ENCODE measurements at places on chromosomes 4 and X.

- DNase-seq = no peak
These were observed 172.8 kb downstream of the SHROOM3 start for GRCh38 chr4:76607846-76608245.

DNA sequence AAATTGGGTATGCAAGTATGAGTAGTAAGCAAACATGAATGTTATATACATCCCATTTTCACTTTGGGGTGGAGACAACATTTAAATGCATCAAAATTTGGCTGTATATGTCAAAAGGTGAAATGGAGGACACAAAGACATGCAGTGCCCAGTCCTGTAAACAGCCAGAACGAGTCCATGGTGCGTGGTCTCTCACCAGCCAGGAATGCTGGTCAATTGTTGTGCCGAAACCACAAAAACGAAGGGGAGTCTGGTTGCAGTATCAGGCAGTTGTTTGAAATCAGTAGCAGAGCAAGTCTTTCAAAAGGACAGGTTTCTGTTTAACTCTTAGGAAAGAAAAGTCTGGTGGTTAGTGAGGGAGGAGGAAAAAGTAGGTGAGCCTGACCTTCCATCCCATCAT, 22.3 kb upstream of the RNF150 start:
- no peak for DNase-seq

GRCh38 chr4:123060039-123060770, 137.8 kb upstream of the NUDT6 start:
- no peak for DNase-seq

DNA sequence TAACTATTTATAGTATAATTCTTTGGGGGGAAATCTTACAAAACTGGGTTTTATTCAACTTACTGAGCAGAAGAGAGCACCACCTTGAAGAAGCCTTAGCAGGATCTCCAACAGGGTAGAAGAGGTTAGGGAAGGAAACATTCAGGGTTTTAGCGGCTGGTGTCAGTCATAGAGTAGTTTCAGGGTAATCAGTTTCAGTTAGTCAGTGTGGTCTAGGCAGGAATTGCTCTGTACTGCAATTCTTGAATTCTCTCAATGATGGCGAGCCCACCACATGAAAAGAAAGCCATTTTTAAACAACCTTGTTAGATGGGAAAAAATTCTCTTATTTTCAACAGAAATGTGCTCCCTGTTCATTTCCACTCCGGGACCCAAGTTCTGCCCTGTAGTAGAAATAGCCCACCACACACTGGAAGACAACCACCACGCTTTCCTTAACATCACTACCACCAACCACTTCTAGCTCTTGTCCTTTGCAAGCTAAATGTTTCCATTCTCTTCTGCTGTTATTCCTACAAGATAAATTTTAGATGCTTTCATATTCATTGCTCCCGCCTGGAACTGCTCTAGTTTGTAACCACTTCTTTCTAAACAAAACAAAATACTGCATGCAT, 25.9 kb downstream of the COL25A1 start:
- DNase-seq = no peak

DNA sequence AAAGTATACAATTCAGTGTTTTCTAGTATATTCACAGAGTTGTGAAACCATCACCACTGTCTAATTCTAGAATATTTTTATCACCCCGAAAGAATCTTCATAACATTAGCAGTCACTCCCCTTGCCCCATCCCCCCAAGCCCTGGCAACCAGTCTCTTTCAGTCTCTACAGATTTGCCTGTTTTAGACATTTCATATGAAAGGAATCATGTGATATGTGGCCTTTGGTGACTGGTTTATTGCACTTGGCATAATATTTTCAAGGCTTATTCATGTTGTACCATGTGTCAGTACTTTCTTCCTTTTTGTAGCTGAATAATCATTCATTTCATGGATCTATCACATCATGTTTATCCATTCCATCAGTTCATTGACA, 371.7 kb downstream of the AFF2 start:
- no peak for DNase-seq

DNA sequence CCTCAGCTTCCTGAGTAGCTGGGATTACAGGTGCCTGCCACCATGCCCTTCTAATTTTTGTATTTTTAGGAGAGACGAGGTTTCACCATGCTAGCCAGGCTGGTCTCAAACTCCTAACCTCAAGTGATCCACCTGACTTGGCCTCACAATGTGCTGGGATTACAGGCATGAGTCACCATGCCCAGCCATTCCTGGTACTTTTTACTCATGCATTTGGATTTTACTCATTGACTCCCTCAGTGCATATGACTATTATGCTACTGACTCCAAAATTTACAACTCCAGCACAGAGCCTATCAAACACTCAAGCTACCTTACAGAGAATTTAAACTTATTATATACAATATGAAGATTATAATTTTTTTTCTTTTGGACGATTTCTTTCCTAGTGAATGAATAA, 199.9 kb downstream of the CXXC4 start:
- no peak for DNase-seq

DNA sequence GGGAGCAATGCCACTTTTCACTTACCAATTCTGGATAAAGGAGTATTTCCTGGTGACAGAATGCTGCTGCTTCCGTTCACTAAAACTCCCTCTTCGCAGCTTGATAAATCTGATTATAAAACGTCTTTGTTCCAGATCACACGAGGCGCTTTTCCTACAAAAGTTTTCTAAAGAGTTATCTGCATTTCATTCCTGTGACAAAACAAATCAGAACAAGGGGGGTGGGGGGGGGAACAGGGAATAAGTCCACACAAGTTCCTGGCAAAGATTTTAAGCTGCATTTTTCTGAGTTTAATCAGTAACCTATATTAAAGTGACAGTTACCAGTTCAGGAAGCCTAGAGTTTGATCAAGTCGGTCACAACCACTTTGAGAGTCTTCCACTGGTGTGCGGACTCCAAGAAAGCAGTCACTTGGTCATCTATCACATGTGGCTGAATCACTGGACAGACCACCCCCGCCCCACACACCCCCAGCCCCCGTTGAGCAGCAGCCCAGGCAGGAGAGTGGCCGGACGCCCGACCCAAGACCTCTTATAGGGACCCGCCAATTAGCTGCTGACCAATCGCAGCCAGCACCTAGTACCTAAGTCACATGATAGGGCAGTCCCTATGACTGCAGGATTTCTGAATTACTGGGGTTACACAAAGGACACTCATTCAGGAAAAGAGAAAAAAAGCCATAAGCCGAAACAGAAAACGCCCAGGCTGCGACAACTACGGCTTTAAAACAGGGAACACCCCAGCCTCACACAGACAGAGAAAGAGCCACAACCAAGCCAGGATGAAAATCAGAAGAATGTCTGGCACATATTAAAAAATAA, 569.3 kb upstream of the DIPK2B start:
- peak; percentile 59 for DNase-seq

DNA sequence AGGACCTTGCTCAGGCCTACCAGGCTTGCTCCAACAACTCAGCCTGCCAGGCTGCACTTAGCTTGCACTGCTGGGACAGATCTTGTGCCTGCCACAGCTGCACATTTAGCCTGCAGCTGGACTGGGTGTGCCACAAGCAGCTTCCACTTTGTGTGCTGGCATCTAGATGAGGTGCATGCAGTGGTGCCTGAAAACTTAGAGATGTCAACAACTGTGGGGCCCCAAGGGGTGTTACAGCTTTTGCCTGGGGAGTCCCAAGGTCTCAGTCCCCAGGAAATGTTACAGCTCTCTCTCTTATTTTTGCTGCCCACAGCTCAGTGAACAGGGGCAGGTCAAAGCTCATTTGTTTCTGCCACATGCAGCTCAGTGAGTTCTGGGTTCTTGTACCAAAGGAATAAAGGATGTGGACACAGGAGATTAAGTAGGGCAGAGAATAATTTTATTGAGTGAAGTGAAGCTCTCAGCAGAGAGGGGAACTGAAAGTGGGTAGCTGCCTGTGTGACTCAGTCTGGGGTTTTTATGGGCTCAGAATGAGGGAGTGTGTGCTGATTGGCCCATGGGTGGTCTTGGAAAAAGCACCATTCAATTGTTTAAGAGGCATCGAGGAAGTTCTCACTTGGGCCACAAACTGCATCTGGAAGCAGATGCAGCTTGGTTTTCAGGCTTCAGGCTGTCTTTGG, 828.3 kb downstream of the TECRL start:
- DNase-seq = no peak

- no peak for DNase-seq
These were observed 67.0 kb upstream of the ANXA3 start for GRCh38 chr4:78484574-78484973.

GRCh38 chr4:132227151-132227856, 921.8 kb upstream of the PCDH10 start:
- DNase-seq = no peak

GRCh38 chr4:104693601-104694201, 199.0 kb upstream of the CXXC4 start:
- no peak for DNase-seq

- DNase-seq = no peak
These were observed 87.1 kb downstream of the TSPAN5 start for GRCh38 chr4:98571161-98571786.

- DNase-seq = no peak
These were observed 32.2 kb upstream of the PPARGC1A start for GRCh38 chr4:23922013-23922412.

GRCh38 chr4:8917868-8918783, 46.5 kb upstream of the HMX1 start:
- DNase-seq = peak; percentile 47

DNA sequence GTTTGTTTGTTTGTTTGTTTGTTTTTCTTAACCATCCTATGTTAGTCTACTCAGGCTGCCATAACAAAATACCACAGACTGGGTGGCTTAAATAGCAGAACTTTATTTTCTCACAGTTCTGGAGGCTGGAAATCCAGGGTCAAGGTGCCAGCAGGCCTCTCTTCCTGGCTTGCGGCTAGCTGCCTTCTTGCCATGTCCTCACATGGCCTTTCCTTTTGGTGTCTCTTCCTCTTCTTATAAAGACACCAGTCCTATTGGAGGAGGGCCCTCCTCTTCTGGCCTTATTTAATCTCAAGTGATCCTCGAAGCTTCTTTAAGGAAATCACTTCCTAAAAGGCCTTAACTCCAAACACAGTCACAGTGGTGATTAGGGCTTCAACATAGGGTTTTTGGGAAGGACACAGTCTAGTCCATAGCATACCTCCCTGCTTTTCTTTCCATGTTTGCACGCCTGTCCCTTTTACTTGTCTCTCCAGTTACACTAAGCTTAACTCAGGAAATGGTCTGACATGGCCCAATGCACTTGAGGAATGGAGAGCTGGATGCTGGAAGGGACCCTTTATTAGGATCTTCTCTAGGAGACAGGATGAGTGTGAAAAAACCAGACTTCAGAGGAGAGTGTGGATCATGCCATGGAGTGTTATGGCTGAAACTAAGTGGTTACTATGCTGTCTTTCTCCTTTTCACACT, 36.0 kb upstream of the MGST2 start:
- no peak for DNase-seq

GRCh38 chrX:26470941-26471340, 255.0 kb downstream of the MAGEB5 start:
- no peak for DNase-seq

DNA sequence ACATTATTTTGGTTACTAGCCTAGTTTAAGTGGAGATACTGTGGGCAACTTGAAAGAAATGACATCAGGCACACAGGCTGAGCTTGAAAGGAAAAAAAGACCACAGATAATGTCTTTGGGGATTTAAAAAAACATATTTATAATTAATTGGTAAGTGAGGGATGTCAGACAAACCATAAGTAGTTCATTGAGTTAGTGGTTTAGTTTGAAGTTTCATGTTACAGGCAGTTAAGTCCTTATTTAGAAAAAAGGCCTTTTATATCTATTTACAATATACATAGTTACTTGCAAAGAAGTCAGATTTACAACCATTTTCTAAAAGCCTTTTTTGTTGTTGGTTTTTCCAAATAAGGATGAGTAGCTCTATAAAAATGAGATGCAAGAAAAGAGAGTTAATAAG, 89.2 kb downstream of the CDS1 start:
- DNase-seq = no peak

DNA sequence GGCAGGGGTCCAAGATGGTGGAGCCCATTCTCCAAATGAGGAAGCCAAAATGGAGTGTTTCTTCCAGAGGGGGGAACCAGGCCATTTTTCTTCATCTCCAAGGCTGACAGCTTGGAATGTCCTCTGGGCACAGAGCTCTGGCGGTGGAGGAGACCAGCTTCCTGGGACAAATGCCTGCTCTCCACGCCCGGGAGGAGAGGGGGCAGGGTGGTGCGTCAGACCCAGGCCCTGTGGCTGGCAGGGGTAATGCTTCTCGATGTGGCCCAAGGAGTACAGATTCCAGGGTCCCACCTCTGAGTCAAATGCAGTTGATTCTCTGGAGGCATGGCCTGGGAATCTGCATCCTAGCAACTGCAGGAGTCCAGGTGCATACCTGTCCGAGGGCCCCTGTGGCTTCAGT, 44.6 kb upstream of the ADRA2C start:
- DNase-seq = no peak

GRCh38 chrX:115491766-115492165, 69.2 kb upstream of the PLS3 start:
- no peak for DNase-seq

GRCh38 chr4:80079255-80079923, 6.4 kb upstream of the ANTXR2 start:
- DNase-seq = no peak

DNA sequence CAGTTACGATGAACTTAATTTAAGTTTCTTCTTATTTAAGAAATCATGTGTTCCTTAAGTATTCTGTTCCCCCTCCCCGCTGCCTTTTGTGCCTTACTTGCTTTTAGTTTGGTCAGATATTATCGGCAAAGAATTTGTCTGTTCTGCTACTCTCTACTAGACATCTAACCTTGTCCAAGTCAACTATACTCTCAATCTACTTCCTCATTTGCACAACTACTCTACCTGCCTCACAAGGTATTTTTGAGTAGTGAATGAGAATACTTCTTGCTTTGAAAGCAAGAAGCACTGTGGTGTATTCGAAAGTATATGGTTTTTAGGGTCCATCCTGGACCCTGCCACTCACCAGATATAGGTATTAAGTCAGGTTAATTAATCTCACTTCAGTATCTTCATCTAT, 8.0 kb upstream of the KLHL5 start:
- DNase-seq = no peak

GRCh38 chr4:13174001-13174400, 310.1 kb downstream of the RAB28 start:
- peak; percentile 77 for DNase-seq

- DNase-seq = no peak
These were observed 169.1 kb downstream of the GUCY2F start for GRCh38 chrX:109312757-109313156.

DNA sequence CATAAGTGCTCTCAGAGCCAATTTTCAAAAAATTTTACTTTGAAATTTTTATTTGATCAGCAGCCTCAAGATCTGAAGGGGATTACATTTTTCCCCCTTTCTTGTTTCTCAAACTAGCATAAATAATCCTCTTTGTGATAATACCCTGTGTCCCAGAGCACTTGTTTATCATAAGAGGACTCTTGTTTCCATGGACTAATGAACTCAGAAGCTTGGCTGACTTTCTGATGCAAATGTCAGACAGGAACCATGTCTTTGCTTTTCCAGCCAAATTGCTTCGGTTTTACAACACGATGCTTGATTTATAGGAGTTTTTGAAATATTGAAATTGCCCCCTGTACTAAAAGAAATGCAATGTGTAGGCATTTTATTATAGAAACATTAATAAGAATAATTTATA, 859.3 kb upstream of the LCORL start:
- DNase-seq = no peak

- DNase-seq = peak; percentile 10
These were observed 523.1 kb downstream of the IQCM start for GRCh38 chr4:149292425-149293007.

- no peak for DNase-seq
These were observed at the start of gene PCDH7 for GRCh38 chr4:30720021-30720660. Gene PCDH7, plus strand, starts transcription at chr4:30720369. Its CDS starts 1,054 bp downstream, at chr4:30721423.

All from psoas muscle (tissue), 8 donors.